PC-3 (cell line): ENCODE measurements at places on chromosomes 4 and X. TPM values are rescaled to one million over a fixed set of nuclear protein-coding genes. Genes with fewer than 3 reads are reported as not detected.

The AGTR2 gene
- not detected in 2 replicates for total RNA-seq

The RBM46 gene
- total RNA-seq = not detected in 2 replicates

The DCAF4L1 gene
- total RNA-seq = 0.22 and 0.63 TPM in 2 replicates

The TEC gene
- total RNA-seq = 3.9 and 10.4 TPM in 2 replicates

The ARHGAP4 gene
- total RNA-seq = 4.0 and 4.6 TPM in 2 replicates

The GLRA2 gene
- not detected in 2 replicates for total RNA-seq

DNA sequence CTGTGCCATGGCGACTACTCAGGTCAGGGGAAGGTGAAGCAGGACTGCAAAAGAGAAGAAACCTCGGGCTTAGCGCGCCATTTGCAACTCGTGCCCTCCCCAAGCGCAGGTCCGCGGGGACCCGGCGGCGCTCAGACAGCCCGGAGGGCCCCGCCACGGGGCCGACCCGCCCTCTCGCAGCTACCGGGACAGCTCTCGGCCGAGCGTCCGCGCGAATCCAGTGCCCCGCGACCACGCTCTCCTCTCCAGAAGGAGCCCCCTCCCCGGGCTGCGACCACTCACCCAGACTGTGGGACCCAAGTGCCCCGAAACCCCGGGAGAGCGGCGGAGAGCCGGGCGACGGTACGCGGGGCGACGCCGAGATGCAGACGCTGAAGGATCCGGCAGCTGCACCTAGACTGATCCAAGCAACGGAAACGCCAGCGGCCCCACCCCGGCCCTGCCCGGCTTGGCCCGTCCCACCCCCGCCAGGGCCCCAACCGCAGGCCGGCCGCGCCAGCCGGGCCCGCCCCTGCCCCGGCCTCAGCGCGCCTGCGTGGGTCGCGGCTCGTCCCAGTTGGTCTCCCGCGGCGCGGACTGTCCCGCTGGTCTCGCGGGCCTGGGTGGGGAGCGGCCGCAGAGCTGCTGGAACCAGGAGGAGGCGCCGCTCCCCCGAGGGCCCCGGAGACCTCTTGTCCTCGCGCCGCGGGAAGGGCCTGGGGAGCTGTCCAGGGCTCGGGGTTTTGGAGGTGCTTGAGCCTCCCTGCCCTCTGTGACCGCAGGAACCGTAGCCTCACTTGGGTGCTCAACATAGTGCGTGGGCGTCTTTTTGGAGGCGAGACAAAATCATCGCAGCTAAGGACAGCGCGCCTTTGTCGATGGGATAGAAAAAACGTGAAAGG, at the start of gene ANXA5:
TSS of gene ANXA5 (minus strand) at position 400 of the 881 bp plus-strand sequence. CDS start at position 9, 391 bp downstream.
- DNase-seq = peak; percentile 86

- DNase-seq = no peak
These were observed 43.9 kb upstream of the SFRP2 start for GRCh38 chr4:153832720-153833287.

GRCh38 chrX:75151827-75152592, 4.1 kb downstream of the ABCB7 start:
- no peak for DNase-seq

DNA sequence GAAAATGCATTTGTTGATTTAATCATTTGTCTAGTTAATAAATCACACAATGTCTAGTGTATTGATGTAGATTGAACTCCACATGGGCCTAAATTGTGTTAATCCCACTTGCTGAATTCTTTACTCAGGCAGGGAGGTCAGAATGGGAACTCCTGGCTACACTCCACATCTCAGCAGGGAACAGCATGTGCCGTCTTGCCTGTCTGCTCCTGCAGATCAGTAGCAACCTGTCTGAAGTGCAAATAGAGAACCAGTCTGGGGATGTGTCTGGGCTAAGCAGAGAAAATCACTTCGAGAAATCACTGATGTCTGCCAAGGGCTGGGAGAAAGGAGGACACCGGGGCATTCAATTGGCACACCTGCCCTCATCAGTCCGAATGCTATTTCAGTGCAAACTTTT, 16.5 kb upstream of the MXRA5 start:
- DNase-seq = no peak

DNA sequence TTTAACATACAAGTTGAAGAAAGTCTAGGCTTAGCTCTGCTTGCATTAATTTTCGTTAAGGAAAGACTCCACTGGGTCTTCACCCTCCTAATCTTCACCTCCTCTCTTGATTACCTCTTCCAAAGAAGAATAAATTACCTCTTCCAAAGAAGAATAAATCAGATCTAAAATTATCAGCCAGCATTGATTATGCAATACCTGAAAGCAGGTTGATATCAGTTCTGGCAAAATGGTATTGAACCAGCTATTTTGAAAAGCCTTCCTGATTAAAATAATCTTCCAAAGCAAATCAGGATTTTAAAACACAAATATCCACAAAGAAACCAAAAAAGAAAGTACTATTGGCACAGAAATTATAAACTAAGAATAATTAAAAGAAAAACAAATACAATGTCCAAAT, 36.9 kb downstream of the CDKL2 start:
- DNase-seq = no peak

GRCh38 chrX:132114607-132115006, 13.2 kb downstream of the FRMD7 start:
- DNase-seq = no peak

GRCh38 chrX:20352504-20352903, 85.8 kb upstream of the RPS6KA3 start:
- DNase-seq = no peak

DNA sequence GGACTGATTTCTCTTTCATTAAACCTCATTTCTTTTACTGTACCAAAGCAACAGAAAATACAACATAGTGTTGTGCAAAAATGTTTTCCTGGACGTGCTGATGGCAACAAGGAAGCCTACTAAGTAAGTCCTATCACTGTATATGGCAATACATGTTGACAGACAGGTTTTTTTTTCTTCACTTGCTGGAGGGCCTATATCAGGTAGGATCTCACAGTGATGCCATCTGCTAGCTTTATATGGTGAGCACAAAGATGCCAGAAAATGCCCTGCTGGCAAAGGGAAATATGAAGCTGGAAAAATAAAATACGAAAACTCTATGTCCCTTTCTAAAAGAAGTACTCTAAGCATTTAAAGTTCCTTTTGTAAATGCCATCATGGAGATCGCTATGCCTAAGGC, 119.0 kb upstream of the PDLIM3 start:
- peak; percentile 6 for DNase-seq

DNA sequence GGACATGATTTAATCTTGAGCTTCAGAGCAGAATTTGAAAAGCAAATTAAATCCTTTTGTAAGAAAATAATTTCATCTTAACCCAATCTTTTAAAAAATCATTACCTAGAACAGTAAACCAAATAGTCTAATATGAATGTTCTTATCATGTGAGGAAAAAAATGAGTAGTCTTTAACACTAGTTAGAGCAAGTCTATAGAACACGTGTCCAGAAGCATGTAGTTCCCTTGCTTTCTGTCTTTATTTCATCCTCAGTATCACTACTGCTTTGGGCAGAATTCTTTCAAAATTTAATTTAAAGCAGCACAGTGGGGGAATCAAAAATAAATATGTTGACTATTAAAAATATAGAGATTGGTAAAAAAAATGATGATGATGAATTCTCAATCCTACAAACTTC, 2.1 kb downstream of the RBM47 start:
- DNase-seq = no peak

DNA sequence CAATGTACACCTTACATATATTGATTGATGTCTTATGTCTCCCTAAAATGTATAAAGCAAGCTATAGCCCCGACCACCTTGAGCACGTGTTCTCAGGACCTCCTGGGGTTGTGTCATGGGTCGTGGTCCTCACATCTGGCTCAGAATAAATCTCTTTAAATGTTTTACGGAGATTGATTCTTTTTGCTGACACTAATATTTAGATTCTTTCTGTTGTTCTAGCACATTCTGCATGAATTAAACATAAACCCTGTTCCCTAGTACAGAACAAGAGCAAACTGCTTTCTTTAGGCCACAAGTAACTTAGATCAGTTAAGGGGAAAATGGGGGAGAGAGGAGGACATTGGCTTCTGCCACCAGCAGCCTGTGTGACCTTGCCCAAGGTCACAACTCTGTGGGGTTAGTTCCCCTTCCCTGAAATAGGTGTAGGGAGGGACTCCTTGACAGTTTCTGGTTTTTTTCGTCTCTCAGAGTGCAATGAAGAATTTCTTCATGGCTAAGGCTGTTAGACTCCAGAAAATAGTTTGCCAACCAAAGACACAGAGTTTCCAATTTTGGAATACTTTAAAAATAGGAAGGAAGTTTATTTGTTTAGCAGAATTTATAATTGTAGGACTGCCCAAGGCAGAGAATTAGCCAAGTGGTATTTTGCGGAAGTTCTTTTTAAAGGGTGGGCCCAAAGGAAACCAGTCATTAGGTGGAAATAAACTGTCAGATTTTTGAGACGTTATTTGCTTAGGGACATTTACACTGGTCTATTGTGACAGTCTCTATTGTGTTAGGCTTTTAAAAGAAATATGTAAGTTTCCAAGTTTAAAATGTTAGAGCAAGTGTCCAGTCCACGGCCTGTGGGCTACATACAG, 29.4 kb downstream of the PTTG2 start:
- DNase-seq = no peak

DNA sequence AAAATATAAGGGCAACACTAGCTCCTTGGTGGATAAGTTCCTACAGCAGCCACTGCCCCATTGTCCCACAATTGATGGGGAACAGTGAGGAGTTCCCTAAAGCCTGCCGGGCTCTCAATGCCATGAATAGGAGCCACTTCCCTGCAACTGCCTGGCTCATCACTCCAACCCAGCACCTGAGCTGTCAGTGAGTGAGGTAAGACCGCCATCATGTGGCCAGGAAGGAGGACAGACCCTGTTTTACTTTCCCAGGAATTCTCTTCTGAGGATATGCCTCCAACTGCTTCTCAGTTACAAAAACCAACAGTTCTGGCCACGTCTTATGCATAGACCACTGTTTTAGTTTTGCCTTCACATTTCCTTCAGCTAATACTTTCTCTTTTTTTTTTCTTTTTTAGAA, 45.5 kb downstream of the SRPX start:
- peak; percentile 66 for DNase-seq

DNA sequence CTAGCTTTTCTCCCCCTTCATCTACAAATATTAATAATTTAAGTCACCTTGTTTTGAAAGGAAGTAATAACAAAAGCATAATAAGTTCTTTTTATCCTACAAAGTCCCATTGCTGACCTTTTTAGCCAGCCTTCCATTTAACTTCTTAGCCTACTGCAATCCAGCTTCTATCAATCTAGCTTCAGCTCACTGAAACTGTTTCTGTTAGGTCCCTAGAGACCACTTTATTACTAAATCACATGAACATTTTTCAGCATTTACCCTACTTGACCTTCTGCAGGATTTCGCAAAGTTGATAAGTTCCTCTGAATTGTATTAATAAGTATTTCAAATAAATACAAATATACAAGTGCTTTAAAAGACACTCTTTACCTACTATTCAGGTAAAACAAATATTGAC, 186.5 kb downstream of the ANTXR2 start:
- DNase-seq = no peak

- no peak for DNase-seq
These were observed 77.1 kb downstream of the NSUN7 start for GRCh38 chr4:40826821-40827220.
